Fibroblast of skin of left quadriceps (primary cell): ENCODE measurements at places on chromosomes 7 and 10.

DNA sequence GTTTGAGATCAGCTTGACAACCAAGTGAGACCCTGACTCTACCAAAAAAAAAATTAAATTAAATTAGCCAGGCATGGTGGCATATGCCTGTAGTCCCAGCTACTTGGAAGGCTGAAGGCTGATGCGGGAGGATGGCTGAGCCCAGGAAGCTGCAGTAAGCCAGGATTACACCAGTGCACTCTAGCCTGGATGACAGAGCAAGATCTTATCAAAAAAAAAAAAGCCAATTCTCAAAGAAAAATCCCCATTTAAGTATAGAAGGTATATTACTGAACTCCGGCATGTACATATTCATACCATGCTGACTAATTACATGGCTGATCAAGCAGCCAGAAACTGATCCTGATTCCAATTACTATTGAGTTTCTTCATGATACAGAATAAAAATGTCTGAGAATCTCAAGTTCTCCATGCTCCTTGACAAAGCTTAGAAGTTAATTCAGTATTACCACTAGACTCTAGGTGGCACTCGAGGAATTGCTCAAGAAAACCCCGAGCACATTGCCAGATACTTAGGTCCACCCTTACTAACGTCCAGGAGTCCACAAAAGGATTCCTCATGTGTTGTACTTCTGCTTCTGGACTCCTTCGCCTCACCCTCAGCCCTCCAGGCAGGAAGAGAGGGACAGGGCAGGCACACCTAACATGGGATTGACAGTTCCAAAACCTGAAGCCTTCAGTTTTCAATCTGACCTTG is 148.9 kb downstream of the PARD3 start:
- DNase-seq = peak; percentile 73

GRCh38 chr10:8584666-8585065 is 530.2 kb downstream of the GATA3 start:
- no peak for DNase-seq

DNA sequence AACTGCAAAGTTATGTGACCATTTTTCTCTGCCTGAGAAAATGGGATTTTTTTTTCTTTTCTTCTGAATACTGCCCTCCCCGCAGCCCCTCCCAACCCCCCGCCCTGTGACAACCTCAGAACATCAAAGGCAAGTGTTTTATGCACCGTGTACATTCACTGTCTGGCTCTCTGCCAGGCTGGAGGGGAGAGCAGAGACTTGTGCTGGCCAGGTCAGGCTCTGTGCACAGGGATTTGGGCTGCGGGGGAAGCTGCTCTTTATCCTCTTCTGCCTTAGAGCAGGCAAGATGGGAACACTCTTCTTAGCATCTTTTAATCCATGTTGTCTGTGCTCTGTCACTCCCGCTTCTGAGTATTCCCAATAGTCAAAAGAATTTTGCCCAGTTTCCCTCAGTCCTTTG is 195.1 kb downstream of the CCSER2 start:
- no peak for DNase-seq

DNA sequence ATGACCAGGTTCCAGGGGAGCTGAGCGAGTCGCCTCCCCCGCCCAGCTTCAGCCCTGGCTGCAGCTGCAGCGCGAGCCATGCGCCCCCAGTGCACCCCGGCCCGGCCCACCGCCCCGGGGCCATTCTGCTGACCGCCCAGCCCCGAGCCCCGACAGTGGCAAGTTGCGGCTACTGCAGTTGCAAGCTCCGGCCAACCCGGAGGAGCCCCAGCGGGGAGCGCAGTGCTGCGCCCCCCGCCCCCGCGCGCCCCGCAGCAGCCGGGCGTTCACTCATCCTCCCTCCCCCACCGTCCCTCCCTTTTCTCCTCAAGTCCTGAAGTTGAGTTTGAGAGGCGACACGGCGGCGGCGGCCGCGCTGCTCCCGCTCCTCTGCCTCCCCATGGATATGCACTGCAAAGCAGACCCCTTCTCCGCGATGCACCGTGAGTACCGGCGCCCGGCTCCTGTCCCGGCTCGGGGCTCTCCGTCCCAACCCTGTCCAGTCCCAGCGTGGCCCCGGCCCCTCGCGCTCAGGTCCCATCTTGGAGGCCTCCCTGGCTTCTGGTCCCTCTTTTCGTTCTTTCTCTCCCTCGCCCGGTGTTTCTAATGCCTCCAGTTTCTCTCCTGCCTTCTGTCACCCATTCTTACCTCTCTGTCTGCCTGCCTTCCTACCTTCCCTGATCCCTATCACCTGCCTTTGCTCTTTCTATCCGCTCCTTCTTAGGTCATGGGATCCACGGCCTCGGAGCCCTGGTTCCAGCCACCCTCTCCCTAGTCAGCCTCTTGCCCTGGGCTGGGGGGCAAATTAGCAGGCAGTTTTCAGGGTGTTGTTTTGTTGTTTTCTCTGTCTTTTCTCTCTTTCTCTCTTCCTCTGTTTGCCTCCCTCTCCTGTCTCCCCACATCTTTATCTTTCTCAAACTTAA is 751 bp downstream of the PAX2 start:
- DNase-seq = no peak

DNA sequence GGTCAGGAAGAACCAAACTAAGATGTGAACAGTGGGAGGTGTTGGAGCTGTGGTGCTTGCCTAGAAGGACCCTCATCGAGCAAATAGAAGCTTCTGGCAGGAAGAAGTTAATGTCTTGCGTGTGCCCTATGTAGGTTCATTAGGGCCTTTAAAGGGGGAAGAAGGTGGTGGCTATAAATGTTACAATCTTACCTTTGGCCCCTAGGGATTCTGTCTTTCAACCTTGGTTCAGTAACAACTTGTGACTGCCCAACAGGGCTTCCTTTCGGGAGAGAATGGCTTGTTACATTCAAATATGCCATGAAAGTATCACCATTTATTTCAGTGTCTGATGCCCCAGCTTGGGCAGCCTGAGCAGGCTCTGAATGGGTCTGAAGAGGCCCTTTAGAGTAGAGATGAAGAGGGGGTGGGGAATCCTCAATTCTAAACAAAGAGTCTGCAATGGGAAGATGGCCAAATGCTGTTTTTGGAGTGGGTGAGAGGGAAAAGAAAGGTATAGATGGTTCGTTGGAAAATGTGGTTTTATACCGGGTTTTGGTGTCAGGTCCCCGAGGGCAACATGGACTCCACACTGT is 108.0 kb downstream of the TCF7L2 start:
- DNase-seq = no peak

DNA sequence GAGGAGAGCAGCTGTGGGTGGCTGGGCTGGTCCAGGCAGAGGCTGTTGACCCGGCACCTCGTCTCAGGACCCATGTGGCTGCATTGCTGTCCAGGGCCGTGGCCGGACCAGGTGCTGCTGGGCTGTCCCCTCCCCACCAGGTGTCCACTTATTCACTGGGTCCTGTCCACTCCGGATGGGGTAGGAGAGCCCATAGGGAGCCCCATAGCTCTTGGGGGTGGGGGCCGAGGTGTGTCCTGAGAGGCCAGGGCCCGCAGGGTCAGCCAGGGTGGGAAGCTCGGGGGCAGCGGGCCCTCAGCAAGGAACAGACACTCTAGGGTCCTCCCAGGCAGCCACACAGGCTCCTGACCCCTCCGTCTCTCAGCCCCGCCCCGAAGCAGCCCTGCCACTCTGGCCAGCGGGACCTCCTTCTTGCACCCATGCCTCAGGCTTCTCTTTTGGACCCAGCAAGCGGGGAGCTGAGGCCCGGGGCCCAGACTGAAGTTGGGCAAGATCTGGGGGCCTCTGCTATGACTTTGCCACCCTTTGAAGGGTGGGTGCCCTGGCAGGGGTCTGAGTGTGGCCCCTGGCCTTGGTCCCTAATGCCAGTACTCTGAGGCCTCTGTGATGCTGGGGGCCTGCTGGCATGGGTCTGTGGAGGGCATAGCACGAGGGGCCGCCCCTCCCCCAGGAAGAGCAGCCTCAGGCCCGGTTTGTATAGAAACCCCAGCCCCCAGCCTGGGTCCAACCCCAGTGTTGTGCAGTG is 86.4 kb downstream of the NKX6-2 start:
- DNase-seq = no peak

DNA sequence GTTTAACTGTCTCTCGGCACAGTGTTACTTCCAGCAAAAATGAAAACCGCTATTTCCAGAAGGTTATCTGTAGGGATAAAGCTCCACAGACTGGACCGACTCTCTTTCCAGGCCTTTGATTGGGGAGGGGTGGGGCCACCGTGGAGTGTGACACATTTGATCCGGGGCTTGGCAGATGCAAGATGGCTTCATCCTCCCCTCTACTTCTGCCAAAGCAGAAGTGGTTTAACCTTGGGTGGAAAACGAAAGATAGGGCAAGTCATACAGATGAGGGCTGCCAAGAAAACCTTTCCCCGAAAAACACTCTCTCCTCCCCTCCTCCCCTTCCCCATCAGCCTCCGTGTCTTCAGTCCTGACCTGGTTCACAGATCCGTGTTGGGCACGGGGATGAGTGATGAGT is 139.7 kb upstream of the SH2B2 start:
- DNase-seq = no peak

DNA sequence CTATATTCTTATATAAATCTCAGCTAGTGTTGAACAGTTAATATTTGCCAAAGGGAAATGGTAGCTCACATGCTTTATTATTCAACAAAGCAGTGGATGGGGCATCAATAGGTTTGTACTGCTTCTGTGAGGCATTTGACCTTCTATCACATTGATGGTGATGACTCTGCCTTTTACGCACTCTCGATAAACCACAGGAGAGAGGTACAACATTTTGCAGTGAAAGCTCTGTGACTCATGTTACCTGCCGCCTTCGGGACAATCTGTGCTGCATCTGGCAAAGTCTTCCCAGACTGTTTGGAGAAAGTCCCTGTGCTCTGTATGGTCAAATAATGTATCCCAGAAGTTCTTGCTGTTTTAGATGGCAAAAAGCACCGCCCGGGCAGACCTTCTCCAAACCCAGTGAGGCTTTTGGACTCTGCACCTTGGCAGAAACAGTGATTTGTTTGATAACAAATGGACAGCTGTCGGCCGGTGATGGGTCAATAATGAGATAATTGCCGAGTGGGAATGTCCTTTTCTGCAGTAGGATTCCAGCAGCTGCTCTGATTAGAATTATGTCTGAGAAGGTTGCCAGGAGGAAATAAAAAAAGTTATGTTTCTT is 61.0 kb downstream of the PLPP4 start:
- no peak for DNase-seq

DNA sequence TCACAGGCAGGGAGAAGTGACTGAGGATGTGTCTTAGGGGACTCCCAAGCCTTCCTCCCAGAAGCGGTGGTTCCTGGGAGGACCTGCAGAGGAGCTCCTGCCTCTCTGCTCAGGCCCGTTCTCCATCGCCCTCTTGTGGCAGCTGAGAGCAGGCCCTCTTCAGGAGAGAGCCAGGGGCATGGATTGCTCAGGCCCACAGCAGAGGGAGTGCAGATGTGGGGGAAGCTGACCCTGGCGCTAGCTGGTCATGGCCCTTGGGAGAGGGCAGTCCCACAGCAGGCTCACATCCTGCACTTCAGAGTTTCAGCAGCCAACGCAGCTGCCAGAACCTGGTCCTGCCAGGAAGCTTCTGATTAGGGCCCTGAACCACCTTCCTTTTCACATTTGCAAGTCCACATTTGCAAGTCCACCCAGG is 94.8 kb upstream of the TARP start:
- peak; percentile 39 for DNase-seq

- no peak for DNase-seq
These were observed 210.0 kb upstream of the LYZL1 start for GRCh38 chr10:29078919-29079318.

- no peak for DNase-seq
These were observed 14.8 kb upstream of the LAMB1 start for GRCh38 chr7:108017776-108018151.

DNA sequence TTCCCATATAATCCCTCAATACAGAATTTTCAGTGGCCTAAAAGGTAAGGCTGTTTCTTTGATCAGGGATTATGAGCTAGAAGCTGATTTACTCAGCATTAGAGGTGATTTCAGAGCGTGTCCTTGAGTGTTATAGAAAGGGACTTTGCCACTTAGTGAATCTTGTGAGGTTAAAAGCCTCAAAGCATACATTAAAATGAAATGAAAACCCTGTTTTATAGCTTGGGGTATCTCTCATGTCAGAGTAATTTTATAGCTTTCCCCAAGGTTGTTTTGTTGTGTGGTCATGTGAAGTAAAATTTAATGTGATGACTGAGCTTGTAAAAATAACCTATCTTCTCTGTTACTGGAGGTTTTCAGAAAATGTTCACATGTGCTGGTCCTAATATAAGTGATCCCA is 198.8 kb downstream of the CDCA7L start:
- DNase-seq = no peak

DNA sequence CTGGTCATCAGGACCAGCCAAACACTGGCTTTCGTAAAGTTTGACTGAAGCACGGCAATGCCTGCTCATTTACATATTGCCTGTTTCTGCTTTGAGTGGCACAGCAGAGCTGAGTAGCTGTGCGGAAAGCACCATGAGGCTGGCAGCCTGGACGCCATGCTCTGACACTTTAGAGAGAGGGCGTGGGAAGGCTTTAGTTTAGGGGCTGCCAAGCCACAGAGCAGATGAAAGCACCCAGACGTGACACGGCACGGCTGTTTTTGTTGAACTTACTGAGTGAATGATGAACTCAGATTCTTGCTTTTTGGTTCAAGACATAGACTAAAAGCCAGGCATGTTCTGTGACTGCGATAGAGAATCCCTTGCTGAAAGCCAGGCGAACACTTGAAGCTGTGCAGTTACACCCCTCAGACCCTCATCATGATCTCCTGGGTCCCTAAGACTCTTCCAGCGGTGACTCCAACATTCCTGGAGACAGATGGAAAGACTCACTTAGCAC is 182.1 kb downstream of the ZMYND11 start:
- peak; percentile 23 for DNase-seq

DNA sequence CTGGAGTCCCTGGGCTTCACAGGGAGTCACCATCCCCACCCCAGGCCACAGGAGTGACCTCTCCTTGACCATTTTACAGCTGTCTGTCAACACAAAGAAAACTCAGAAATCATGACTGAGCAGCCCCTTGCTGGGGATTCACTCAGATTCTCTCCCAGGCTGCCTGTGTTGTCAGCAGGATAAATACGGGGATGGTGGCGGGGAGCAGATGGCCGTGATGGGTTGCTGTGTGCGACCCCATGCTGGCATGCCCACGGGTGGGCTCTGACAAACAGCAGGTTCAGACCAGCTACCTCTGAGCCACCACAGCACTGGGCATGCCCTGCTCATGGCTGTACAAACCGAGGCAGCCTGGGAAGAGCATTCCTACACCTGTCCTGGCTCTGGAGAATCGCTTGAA is 136.1 kb downstream of the SLIT1 start:
- DNase-seq = no peak
